ENCODE measurements at places on chromosomes 7 and 10.
A peak's percentile ranks its signal among the peaks of the same experiment; 100 is the strongest.

DNA sequence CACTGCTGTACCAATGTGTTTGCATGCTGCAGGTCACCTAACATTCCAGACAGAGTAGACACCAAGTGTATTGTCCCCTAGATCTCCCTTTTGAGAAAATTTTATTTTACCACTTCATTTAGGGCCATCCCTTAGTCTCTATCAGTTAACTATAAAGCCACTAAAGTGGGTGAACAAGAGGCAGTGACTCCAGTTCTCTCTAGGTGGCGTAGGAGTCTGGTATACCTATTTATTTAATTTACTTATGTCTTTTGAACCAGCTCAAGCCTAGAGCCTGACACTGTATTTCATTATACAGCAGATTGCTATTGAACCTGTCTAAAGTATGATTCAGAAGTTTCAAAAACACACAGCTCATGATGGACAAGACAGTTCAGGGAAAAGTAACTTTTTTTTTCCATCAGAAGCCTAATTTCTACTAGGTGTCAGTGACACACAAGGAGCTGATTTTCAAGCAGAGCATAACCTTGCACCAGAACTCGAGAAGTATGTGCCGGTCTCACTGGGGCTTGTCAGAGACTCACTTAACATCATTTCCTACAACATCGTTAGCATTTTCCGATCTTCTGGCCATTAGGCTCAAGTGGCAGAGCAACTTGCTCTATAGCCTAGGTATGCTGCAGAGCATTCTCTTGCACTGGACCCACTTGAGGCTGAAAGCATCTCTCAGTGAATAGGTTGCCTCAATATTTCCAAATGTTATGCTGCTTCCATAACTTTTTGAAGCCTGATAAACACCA lies 175.4 kb downstream of the CDC14C start:
- DNase-seq: no peak

DNA sequence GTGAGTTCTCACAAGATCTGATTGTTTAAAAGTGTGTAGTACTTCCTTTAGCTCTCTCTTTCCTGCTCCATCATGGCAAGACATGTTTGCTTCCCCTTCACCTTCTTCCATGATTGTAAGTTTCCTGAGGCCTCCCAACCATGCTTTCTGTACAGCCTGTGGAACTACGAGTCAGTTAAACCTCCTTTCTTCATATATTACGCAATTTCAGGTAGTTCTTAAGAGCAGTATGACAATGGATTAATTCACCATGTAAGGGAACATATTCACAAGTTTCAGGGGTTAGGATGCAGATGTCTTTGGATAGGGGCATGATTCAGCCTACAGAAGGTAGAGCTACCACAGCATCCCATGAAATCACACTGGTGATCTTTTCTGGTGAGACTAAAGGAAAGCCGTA lies 174.7 kb downstream of the GPR158 start:
- DNase-seq: no peak

- DNase-seq: peak; percentile 64
Measured at GRCh38 chr10:33010132-33011037, 52.4 kb upstream of the ITGB1 start.

GRCh38 chr7:20351901-20352300 lies 21.2 kb downstream of the ITGB8 start:
- DNase-seq: no peak

- no peak for DNase-seq
Measured at GRCh38 chr7:87837597-87837996, 38.6 kb downstream of the SLC25A40 start.

All from NCI-H146 (cell line).